Hematopoietic multipotent progenitor cell treated with erythropoietin and hydrocortisone succinate and interleukin-3 and kit ligand, for 4 days (in vitro differentiated cells): ENCODE measurements at places on chromosomes 5 and 9.

GRCh38 chr9:137892424-137893191 is 15.0 kb downstream of the CACNA1B start:
- no peak for DNase-seq

DNA sequence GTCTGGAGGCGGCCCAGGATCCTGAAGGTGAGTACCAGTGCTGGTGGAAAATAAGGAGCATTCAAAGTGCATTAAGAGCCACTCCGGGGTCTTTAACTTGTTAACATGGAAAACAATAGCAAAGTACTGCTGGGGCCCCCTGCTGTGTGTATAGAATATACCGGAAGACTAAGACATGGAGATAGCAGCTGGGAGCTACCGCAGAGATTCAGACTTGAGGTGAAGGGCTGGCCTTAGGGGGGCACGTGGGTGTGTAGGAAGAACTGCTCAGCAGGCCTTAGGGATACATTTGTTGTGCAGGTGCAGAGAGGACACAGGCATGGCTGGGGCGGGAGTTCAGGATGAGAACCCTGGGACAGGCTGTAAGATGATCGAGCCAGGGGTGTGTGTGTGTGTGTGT is 1.2 kb upstream of the DMRT1 start:
- peak; percentile 39 for DNase-seq

DNA sequence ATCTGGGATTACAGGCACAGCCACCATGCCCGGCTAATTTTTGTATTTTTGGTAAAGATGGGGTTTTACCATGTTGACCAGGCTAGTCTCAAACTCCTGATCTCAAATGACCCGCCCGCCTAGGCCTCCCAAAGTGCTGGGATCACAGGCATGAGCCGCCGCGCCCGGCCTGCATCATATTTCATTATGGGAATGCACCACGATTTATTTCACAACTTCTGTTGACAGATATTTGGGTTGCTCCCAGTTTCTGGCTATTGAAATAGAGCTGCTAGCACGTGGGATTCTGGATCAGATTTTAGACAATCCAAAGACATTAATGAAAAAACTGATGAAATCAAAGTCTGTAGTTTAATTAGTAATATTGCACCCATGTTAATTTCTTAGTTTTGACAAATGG is 48.4 kb upstream of the FUBP3 start:
- DNase-seq, result no peak

DNA sequence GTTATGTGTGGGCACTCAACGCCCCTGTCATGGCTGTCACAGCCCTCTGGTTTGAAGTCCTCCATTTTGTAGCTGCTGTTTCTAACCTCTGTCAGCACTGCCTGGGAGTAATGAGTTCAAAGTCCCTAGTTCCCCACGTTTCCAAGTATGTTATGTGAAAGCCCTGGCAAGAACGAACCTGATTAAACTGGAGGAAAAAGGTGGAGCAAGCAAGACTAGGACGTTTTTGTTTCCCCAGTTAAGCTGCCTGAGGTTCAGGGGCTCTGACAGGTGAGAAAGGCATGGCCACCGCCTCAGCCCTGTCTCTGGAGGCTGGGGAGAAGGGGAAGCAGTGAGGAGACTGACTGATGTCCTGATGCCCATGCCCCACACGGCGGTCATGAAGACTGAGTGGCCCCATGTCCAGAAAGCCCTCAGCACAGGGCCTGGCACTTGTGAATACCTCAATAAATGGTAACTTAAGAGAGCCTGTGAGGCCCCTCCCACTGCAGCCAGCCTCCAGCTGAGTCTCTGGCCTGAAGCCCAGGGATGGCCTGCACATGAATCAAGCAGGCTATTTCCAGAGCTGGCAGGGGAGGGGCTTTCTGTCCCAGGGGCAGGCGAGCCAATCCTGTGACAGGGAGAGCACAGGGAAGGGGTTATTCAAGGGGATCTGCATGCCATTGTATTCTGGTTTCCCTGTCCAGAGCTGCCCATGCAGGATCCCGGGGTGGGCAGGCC is 61.8 kb downstream of the PFDN1 start:
- peak; percentile 46 for DNase-seq

- no peak for DNase-seq
Observed at GRCh38 chr9:127502706-127503378, 51.5 kb downstream of the LRSAM1 start.

DNA sequence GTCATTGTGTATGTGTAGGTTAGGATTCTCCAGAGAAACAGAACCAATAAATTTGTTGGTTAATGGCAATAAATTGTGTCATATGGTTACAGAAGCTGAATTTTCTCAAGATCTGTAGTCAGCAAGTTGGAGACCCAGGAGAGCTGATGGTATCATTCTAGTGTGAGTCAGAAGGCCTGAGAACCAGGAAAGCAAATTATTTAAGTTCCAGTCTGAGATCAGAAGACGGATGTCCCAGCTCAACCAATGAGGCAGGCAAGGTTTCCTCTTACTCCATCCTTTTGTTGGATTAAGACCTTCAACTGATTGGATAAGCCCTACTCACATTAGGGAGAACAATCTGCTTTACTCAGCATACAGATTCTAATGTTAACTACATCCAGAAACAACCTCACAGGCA is 656.3 kb downstream of the ANXA1 start:
- DNase-seq, result no peak
